ENCODE measurements at places on chromosomes 7 and 10.

- no peak for DNase-seq
Measured at GRCh38 chr7:50409856-50410745, 40.0 kb downstream of the FIGNL1 start.

GRCh38 chr7:112283382-112283910 is 77.0 kb downstream of the ZNF277 start:
- no peak for DNase-seq

- no peak for DNase-seq
Measured at GRCh38 chr10:6136215-6137201, 47.7 kb downstream of the RBM17 start.

GRCh38 chr7:47948141-47948790 is at the start of gene PKD1L1:
Gene PKD1L1 (minus strand): TSS chr7:47948466. CDS start chr7:47948440, 26 bp downstream.
- no peak for DNase-seq

DNA sequence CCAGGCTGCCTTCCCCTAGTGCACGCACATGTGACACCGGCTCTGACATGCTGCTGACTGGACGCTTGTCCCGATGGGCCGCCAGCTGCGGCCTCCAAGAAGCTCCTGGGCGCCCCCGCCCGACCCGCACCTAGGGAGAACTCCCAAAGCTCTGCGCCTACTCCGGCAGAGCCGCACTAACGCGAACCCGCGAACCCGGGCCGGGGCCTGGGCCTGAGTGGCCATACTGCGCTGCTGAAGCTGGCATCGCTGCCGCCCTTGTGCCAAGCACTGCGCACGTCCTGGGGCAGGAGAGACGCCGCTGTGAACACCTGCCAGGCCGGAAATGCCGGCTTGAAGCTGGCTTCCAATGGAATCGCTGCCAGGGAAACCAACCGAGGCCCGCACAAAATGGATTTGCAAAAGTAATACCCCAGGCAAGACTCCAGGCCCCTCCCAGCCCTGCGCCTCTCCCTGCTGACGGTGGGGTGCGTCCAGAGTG is 85.1 kb downstream of the WASHC2A start:
- DNase-seq, result peak; percentile 6

- DNase-seq, result peak; percentile 96
Measured at GRCh38 chr7:116354171-116354545, 143.8 kb downstream of the TES start.

DNA sequence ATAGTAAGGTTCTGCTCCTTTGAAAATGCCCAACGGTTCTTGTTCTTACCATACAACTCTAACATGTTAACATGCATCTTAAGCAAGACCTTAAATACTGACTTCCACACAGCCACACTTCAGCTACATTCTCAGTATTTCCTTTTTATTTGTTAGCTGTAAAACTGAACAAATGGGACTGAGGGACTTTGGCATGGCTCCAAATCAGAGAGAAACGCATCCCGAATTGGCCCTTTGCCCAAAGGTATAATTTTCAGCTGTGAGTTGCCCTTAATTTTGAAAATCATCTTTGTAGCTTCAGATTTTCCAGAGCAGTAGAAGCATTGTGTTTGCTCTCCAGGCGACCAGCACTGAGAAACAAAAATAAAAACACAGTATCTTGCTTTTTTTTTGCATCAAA is 56.4 kb downstream of the NEUROD6 start:
- peak; percentile 69 for DNase-seq

- DNase-seq, result peak; percentile 26
Measured at GRCh38 chr10:44024356-44025116, 360.4 kb downstream of the CXCL12 start.

GRCh38 chr10:28984431-28984830 is 304.4 kb upstream of the LYZL1 start:
- no peak for DNase-seq

DNA sequence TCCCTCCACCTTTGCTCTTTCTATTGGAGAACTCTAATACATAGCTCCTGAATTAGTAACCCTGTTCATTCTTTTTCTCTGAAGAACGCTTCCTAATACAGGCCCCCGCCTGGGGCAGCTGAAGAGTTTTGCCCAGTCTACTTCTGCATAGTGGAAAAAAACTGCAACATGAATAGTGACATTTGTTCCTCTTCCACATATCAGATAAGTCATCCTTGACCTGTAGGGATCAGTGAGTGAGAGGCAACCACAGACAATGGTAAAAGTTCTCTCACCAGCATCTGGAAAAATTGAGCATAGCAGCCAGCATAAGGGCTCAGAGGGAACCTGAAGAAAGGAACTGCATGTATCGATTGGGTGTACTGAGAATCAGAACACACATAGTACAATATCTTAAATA is 262.0 kb downstream of the STK31 start:
- DNase-seq, result no peak

DNA sequence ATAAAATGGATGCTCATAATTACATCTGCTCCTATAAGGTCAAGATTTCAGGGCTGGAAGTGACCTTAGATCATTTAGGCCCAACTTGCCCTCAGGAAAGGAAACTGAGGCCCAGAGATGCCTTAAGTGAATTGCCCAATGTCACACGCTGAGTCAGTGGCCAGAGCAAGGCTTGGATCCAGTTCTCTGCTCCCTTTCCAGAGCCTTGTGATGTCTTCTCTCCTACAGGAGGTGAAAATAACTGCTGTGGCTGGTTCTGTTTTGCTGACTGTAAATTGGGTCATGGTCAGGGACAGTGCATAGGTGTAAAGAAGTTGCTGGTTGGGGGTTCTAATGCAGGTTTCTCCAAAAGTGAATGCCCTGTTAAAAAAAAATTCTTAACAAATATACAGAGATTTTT is 91.3 kb downstream of the TCF7L2 start:
- DNase-seq, result no peak

DNA sequence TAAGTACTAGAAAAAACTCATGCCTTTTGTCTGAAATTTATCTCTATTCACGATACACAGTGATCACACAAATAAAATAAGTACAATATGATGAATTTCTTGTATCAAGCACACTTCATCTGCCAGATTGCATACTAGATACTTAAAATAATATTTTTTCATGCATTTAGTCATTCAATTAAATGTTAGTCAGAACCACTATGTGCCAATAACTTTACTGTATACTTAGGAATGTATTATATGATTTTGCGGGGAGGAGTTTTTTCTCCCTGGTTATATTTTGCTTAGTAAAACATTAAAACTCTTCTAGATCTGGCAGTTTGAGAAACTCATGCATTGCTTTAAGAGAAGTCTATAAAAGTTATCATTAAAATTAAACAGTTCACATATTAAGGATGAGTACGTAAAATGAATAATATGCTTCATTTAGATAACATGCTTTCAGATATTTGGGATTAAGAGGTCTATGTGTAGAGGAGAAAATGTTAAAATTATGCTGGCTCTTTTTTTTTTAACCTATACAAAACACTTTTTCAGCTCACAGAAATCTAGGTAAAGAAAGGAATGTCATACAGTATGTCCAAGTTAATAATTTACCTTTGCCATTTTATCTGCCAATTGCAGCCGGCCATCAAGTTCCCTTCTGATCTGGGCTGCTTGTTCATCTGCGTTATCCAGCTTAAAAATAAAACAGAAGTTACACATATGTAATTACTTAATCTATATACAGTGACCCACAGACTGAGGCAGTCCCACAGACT is 70.1 kb downstream of the RNF133 start:
- no peak for DNase-seq

- DNase-seq, result no peak
Measured at GRCh38 chr7:83574616-83575015, 74.3 kb downstream of the SEMA3E start.

- DNase-seq, result peak; percentile 41
Measured at GRCh38 chr7:26594553-26594952, 269.8 kb downstream of the SKAP2 start.

GRCh38 chr7:29965030-29965429 is 24.6 kb downstream of the SCRN1 start:
- DNase-seq, result peak; percentile 29

- DNase-seq, result no peak
Measured at GRCh38 chr10:77036993-77037734, 600.4 kb downstream of the KCNMA1 start.

DNA sequence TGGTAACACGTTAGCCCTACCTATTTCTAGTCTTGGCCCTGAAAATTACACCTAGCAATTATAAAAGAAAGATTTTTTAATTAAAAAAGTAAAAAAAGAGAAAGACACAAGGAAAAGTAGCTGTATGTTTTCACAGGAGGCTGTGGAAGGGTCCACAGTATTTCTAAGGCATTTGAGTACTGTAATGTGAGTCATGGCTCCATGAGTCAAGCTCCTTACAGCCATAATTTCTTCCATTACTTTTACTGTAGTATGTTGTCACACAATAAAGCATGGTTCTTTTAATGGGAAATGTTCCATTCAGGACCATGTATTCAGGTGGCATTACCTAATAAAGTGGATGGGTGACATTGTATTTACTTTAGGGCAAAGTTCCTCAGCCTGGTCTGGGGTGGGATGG is 113.4 kb downstream of the GPR37 start:
- DNase-seq, result no peak

GRCh38 chr10:89163265-89163995 is 43.7 kb downstream of the CH25H start:
- no peak for DNase-seq

GRCh38 chr7:27071622-27072390 is 24.0 kb downstream of the HOXA1 start:
- no peak for DNase-seq

- DNase-seq, result no peak
Measured at GRCh38 chr7:44953156-44953555, 25.7 kb downstream of the MYO1G start.

GRCh38 chr7:44226396-44226753 is 25.6 kb downstream of the YKT6 start:
- no peak for DNase-seq

- no peak for DNase-seq
Measured at GRCh38 chr10:77641344-77641743, 3.7 kb upstream of the KCNMA1 start.

DNA sequence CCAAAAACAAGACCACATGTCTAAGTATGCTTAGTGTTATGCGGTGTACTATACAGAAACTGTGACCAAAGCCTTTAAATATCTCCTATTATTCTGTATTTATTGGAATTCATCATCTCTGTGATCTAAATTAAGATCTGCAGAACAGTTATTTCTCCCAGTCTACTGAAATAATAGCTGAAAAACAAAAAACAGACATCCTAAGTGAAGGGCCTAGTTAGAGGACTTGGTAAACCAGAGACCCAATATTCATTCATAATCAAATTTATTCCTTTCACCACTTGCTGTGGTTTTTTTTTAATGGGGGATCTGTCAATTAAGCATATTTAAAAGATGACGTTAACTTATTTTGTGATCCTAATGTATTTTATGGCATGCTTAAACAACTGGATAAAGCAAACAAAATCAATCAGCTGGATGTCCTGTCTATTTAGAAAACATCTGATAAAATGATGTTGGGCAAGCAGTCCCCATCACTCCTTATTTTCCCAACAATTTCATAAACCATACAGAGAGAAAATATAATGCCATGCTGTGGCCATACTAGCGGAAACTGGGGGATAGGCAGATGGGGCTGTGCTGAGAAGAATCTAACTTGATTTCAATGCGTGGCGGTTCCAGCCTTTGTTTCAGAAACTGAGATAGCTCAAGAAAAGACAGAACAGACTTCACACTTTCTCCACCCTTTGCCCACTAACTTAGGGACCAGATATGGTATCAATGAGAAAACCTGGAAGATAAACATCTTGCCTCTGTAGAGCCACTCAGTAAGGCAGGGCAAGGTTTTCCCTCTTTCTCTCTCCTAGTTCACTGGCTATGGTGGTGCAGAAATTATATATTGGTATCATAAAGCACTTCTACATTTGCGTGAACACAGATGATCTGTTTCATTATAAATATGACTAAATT is 32.9 kb downstream of the ICA1 start:
- DNase-seq, result no peak

DNA sequence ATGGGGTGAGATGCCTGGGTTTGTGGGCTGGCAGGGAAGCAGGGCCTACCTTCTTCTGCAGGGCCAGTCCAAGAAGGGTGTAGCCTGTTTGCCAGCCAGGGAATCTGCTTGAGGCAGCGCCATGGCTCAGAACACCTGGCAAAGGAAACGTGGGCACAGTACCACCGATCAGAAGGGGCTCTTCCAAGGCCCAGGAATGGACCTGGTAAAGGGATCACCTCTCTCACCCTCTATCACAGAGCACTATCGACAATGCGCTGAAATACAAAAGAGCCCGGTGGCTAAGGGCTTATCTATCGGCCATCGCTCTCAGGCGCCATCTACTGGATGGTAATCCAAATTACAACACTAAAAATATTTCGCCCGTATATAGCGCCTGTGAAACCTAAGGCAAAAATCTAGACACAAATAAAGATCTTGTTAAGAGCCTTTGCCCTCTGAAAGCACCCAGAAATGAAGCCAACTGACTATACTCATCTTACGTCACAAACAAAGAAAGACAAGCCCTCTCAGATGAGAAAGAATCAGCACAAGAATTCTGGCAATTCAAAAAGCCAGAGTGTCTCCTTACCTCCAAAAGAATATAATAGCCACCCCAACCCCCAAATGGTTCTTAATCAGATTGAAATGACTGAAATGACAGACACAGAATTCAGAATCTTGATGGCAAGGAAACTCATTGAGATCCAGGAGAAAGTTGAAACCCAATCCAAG is 217.8 kb upstream of the HPS1 start:
- DNase-seq, result no peak

- DNase-seq, result peak; percentile 43
Measured at GRCh38 chr10:11197266-11197712, 179.6 kb downstream of the CELF2 start.

DNA sequence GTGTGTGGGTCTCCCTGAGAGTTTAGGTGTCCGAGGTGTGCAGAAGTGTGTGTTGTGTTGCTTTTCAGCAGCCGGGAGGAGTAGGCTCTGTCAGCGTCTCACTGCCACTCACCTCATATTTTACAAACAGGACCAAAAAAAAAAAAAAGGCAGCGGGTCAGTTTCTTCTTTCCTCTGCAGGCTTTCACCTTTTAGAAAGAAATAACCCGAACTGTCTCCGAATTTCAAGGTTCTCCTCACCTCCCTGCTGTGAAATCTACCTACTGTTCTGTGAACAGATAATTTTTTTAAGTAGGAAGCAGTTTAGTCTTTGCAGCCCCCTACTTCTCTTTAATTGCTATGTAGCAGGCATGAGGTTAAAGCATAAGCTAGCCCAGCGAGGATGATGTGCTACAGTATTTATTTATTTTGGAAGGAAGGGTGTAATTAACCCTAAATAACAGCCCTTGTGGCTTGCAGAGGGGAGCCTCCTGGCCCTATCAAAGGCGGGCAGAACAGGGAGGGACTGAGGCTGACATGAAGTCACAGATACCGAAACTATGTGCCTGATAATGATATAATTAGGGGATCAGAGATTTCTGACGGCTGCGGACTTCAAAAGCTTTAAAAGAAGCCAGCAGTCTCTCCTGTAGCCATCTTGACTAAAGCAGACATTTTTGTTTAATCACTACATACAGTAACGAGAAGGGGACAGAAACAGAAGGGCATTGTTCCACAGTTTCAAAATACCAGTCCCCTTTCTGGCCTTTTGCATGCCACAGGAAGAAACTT is 1.6 kb downstream of the BAMBI start:
- DNase-seq, result peak; percentile 44

DNA sequence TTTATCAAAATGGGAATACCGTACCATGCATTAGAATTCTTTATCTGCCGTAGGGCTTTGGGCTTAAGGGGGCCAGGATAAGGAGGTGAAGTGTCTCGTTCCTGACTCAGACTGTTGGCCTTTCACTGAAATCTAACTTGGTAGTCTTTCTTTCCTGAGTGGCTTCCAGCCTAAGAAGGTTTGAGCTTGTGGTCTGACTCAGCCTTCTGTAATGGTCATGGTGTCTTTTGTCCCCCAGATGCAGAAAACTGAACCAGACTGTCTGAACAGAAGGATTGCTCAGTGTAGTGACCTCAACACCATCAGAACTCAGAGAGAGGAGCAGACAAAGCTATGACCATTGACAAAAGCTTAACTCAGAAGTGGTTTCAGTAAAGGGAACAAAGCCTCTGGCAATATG is 39.5 kb downstream of the WNT2 start:
- no peak for DNase-seq

Measured in brain (organoid and tissue), 16 donors.